Hematopoietic multipotent progenitor cell treated with erythropoietin and hydrocortisone succinate and interleukin-3 and kit ligand, for 4 days (in vitro differentiated cells): ENCODE measurements at places on chromosomes 7 and 10.

DNA sequence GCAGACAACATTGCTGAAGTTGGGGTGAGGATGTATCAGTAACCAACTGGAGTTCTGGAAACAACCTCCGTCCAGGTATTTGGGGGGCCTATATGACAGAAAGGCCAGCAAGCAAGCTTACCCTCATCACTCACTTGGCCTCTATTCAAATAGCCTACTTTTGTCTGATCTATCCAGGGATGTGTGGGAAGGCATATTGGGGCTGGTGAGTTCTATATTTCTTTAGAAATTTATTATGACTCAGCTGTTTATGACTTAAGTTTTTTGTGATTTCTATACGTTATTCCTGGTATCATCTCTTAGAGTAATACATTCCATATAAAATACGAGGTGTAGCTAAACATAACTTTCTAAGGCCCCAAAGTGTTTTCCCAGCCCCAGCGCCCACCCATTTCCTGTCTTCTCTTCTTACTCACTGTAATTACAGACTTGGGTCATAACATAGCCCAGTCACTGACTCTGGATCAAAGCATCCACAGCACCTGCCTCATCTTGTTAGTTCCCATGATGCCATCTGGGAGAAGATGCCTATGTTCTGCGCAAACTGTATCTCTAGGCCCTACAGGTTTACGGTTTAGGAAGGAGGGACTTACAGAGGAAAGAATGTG is 18.1 kb downstream of the GARS1 start:
- DNase-seq = no peak

DNA sequence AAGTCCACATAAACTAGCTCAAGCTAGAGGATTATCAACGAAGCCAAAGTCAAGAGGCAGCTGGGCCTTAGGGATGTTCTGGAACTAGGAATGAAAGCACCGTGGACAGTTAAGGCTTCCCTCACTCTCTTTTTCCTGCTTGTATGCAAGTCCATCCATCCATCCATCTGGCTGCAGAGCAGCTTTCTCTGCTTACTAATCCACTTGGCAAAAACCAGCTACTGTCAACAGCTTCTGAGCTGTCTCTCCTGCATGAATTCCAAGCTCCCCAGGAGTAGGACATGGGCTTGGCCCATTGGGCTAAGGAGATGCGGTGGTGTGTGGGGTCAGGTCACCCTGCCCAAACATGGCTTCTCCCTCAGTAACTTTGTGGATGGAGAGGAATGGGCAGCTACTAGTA is 66.2 kb downstream of the NAMPT start:
- DNase-seq = no peak

GRCh38 chr7:70569335-70569819 is 562.6 kb upstream of the GALNT17 start:
- peak; percentile 85 for DNase-seq

- DNase-seq = no peak
These were observed 530.8 kb downstream of the TCERG1L start for GRCh38 chr10:130780763-130781162.

DNA sequence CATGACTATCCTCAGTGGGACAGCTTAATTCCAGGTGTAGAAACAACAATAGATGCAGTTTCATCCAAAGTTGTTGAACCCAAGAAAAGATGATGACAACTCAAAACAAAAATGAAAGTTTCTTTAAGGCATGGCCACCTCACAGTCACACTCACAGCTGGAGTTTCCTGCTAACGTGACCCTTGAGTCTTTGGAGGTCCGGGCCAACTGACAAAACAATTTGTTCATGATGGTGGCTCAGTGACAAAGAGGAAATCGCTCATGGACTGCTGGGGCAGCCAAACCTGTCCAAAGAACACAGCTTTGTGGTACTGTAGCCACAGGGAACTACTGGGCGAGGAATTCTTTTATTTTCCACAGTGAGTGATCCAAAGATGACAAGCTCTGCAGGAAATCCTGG is 96.0 kb upstream of the JCAD start:
- no peak for DNase-seq

GRCh38 chr10:22644222-22644621 is 70.2 kb downstream of the PIP4K2A start:
- DNase-seq = peak; percentile 46

GRCh38 chr7:15459018-15459615 is 102.7 kb downstream of the AGMO start:
- no peak for DNase-seq

GRCh38 chr7:155555116-155555695 is 8.8 kb upstream of the CNPY1 start:
- no peak for DNase-seq

- peak; percentile 30 for DNase-seq
These were observed 75.1 kb downstream of the LYZL2 start for GRCh38 chr10:30554440-30554825.

DNA sequence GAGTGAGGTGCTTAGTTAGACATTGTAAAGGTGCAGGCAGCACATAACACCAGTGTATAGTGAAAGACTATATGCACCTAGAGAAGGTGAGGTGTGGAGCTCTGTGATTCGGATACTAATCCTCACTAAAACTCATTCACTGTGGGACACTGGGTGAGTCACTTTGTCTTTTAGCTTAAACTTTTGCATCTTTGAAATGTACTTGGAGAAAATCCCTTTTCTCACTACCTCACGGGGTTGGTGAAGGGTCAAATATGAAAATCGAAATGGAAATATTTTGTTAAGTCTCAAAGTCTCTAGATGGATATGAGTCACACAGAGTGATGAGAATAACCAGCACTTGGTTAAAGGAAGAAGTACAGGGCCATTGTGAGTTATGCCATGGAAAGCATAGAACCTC is 38.0 kb downstream of the MDFIC start:
- DNase-seq = no peak
